Stimulated activated CD8-positive, alpha-beta memory T cell treated with anti-CD3 and anti-CD28 coated beads, Interleukin-15, amount 100 ng/mL, for 24 hours (primary cell): ENCODE measurements at places on chromosomes 12 and 14.

DNA sequence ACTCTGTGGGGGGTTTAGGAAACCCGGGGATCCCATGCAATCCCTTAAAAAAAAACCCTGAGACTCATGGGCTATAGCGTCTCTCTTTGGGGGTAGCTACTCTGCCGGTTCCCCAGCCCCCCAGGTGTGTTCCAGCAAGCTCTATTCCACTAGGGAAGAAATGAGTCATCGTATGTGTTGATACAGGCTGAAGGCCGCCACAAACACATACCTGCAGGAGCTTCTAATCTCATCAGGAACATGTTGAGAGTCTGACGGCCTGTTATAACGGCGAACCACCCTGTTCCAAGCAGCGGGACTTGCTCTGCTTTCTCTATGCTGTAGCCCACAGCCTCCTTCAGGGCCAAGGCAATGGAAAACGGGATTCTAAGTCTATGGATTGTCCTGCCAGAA lies 977 bp upstream of the KRT5 start:
- no peak for DNase-seq

- no peak for DNase-seq
Measured at GRCh38 chr12:52590021-52590420, 11.2 kb downstream of the KRT72 start.

DNA sequence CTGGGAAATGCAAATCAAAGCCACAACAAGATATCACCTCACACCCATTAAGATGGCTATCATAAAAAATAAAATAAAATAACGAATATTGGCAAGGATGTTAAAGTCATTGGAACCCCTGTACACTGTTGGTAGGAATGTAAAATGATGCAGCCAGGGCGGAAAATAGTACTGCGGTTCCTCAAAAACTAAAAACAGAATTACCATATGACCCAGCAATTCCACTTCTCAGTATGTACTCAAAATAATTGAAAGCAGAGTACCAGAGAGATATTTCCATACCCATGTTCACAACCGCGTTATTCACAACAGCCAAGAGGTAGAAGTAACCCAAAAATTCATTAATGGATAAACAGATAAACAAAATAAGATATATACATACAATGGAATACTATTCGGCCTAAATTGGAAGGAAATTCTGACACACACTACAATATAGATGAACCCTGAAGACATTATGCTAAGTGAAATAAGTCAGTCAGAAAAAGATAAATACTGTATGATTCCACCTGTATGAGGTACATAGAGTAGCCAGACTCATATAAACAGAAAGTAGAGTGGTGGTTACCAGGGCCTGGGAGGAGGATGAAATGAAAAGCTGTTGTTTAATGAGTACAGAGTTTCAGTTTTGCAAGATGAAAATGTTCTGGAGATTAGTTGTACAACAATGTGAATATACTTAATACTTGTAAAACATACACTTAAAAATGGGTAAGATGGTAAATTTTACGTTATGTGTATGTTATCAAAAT lies 84.6 kb downstream of the TXNDC16 start:
- no peak for DNase-seq

DNA sequence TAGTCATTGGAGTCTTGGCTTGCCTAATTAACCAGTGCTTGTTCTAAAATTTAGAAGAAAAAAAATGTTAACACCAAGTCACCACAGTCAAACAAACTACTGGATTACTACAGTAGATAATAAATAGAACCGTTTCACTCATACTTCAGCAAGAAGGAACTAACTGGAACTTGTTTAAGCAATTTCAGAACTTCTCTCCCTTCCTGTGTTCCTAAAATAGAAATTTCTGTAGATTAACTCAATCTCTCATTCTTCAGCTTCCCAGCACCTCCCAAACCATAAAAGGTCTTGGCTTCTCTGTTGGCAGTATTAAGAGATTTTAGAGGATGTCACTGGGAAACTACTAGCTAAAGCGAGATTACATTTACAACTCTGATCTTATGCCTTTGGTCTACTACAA lies 18.6 kb downstream of the GNS start:
- DNase-seq: no peak

DNA sequence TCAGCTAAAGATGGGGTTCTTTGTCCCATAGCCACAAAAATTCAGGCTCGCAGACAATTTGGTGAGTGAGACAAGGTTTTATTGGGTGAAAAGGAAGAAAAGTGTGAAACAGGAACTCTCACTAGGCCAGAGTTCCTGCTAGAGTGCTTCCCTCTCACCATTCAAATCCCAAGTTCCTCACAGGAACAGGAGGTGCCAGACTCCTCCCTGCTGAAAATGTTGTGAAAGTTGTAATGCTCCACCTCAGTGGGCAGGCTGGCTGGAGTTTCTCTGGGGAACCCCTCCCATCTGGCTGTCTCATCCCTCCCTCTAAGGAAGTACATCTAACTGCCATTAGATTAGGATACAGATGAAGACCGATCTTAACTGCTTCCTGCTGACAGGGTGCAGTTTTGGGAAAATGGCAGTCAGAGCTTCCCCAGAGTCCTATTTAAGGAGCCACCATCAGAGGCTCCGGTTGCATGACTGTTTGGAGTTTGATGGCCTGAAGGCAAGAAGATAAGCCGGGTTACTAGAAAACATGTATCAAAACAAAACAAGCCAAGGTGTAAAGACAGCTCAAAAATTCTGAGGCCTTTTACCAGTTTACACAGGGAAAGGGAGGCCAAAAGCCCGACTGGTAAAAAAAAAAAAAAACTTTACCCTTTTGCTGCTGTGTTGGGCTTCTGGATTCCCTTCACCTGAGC lies 127.6 kb downstream of the FSCB start:
- no peak for DNase-seq
